Activated CD4-positive, alpha-beta T cell treated with anti-CD3 and anti-CD28 coated beads, Interleukin-10, Interleukin-2, amounts not matched to agents 100 ng/mL and 50 ng/mL, durations not matched to agents 16 hours and 8 hours (primary cell): ENCODE measurements at places on chromosomes 5 and 9.

DNA sequence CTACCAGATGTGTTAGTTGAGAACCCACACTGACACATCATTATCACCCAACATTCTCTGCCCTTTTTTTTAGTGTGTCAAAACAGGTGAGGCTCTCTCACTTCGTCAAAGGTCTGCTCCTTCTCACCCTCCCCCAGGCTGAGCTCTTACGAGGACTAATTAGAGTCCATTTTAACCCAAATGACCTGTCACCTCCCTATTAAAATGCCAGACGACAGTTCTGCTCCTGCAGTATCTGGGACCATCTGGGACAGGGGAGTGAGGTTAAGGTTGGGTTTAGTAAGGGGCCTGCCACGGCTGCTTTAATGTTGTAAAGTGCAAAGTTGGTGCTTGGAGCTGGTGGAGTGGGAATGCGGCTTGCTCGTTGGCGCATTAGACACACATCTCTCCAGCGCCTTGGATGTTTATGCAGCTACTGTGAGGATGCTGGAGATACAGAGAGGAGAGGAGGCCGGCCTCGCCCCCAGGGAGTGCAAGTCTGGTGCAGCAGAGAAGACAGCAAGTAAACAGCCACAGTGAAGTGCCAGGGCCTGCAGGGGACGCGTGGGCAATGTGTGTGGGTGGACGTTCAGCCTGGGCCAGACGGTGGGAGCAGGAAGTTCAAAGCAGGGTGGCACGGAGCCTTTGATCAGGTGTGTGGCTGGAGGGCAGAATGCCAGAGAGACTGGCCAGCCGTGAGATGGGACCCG lies 96.2 kb downstream of the C9orf50 start:
- DNase-seq: no peak

DNA sequence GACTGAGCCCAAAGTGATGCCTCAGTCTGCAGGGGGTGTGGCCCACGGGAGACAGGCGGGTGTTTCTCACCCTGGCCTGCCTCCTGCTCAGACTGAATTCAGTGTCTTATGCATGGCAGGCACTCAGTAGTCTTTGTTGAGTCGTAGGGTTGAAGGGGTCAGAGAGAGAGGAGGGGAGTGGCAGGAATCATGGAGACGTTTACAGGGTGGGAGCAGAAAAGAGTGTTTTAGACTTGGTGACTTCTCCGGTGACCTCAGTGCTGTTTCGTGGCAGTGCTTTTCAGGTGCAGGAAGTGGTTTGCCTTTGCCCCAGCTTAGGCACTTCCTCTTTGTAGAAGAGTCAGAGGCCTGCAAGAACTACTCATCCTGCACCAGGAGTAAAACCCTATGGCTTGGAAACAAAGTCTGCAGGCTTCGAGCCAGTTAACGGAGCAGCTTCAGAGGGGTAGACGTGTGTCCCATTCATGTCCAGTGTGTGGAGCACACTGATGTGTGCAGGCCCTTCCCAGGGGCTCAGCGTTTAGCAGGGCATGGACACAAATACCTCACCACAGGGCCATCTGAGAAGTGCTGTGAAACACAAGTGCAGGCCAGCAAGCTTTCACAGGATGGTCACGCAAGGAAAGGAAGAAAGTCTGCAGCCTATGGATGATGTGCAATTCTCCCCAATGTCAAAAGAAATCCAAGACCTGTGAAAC lies 24.5 kb upstream of the SEMA4D start:
- DNase-seq: peak; percentile 93

- peak; percentile 83 for DNase-seq
These were observed 125.4 kb downstream of the CDC42SE2 start for GRCh38 chr5:131389096-131389868.

GRCh38 chr5:134240421-134240962 lies 14.6 kb upstream of the PPP2CA start:
- DNase-seq: no peak

GRCh38 chr9:35526087-35526801 lies 36.3 kb downstream of the RUSC2 start:
- no peak for DNase-seq

GRCh38 chr9:101362450-101362849 lies 22.4 kb downstream of the BAAT start:
- DNase-seq: no peak

GRCh38 chr9:92520837-92521236 lies 15.0 kb downstream of the ECM2 start:
- DNase-seq: no peak

- DNase-seq: peak; percentile 45
These were observed 1.2 kb upstream of the NSD1 start for GRCh38 chr5:177132136-177133095.

DNA sequence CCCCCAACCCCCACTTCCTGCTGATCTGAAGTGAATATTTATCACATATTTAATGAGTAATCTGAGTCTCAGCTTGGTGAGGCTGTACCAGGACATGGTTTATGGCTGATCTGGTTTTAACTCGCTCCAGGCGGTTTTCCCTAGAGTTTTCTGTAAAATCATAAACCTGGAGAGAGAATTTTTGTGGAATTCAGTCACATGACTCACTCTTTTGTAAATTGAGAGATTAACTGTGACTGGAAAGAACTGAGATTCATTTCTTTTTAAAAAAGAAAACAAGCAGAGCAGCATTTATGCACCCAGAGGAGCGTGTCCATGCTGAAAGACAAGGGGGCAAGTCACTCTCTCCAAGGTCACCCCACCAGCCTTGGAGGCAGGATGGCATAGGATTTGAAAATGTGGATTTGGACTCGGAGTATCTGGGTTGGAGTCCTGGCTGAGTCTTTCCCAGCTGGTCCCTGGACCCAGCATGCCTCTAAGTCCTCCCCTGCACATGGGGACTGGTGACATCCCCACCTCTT lies 81.8 kb downstream of the ZNF618 start:
- DNase-seq: no peak

DNA sequence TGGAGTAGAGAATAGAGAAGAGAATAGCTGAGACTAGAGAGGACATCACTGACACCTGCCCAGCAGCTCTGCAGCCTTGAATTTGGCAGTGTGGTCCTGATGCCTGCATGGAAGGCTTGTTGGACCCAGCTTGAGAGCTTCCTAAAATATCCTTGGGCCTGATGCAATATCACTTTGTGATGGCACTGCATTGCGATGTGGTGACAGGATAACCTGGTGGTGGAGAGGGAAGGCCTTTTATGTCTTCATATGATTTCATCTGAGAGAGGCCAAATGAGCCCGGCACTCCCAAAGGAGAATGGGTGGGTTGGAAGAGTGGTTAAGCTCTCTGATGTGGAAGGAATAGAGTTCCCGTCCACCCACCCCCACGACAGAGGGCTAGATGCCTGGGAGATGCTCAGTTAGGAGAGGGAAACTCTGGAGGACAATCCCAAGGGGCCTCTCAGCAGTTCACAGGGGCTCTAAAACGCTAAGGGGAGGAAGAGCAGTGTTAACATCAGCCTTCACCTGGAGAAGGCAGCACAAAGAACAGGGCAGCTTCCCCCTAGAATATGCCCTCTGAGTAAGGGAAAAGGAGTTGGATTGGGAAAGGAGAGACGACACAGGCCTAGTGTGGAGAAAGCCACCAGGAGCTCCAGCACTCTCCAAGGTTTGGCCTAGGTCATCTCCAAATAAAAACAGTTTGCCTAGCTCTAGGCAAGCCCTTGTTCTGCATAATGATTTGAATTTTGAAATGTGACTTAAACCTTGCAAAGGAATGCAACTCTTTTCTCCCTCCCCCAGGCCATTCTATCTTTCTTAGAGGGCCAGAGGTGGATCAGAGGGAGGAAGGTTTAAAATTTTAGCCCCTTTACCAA lies 99.8 kb upstream of the SSBP2 start:
- DNase-seq: no peak

GRCh38 chr5:117060099-117060498 lies 485.5 kb upstream of the SEMA6A start:
- no peak for DNase-seq

DNA sequence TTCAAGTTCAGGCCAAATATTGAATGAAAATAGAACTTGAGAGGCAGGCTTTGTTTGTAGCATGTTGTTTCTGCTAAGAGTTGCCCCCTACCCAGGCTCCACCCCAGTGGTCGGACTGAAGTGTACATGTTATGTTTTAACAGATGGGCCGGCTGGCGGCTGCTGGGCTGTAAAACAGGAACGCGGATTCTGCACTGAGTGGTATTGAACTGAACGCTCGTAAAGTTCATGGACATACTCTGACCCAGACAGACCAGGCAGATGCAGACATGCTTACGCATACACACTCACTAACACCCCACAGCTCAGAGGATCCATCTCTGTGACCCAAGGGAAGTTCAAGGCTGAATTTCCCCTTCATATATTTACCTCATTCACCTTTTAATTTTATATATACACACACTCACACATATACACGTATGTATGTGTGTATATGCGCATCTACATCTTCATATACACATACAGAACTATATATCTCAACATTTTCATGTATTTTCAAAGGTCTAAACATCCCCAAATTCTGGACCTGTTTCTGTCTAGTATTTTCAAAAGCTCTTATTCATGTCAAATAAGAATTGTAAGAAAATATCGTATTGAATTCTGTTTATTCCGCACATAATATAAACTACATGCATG lies 1.4 kb downstream of the MARCHF3 start:
- no peak for DNase-seq
